ENCODE measurements at places on chromosomes 4 and X.

- H3K27me3 ChIP-seq = no peaks in the 10 kb centered on the region
- H3K36me3 ChIP-seq = no peaks in the 10 kb centered on the region
- no peak overlapping the region for H3K4me3 ChIP-seq
- no peaks in the 10 kb centered on the region for H3K4me1 ChIP-seq
These were observed 76.9 kb downstream of the CLCN4 start for GRCh38 chrX:10233696-10234095.

- DNase-seq = no peak
- H3K27me3 ChIP-seq = no peaks in the 10 kb centered on the region
These were observed 27.8 kb downstream of the CD99L2 start for GRCh38 chrX:150870487-150871340.

- H3K27ac ChIP-seq = no peak overlapping the region
- no peak overlapping the region for H3K4me3 ChIP-seq
- no peak for DNase-seq
- H3K4me1 ChIP-seq = no peaks in the 10 kb centered on the region
These were observed 182.3 kb downstream of the INPP4B start for GRCh38 chr4:142663828-142664227.

GRCh38 chr4:40749717-40750460 is at the start of gene NSUN7:
Gene NSUN7, plus strand, starts transcription at chr4:40749955. Its CDS starts 739 bp downstream, at chr4:40750694.
- H3K27me3 ChIP-seq = peaks cover 31% of the 10 kb centered on the region
- DNase-seq = no peak
- H3K4me1 ChIP-seq = no peaks in the 10 kb centered on the region
- H3K4me3 ChIP-seq = peak within 1 kb of the TSS; percentile 55
- no peaks in the 10 kb centered on the region for H3K36me3 ChIP-seq

- H3K4me1 ChIP-seq = peaks cover 11% of the 10 kb centered on the region
- H3K36me3 ChIP-seq = no peaks in the 10 kb centered on the region
- H3K27me3 ChIP-seq = no peaks in the 10 kb centered on the region
- DNase-seq = peak; percentile 21
- peak overlapping the region; percentile 66 for H3K4me3 ChIP-seq
These were observed 752 bp downstream of the FRAS1 start for GRCh38 chr4:78057600-78058550.

DNA sequence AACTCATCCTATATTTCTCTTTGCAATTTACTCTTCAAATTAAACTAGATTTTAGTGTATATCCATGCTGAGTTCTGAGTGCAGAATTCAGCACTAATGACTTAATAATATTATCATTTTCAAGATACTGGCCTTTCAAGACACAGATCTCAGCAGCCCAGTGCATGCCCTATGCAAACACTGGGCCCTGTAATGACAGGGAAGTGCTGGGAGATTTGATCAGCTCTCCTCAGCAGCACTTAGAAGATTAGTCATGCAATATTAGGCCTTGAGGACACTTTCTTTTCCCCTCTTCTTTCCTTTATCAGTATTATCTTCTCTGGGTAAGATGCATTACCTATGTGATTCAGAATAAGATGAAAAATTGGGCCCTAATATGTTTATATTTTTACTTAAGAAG is 207.1 kb downstream of the PPP3CA start:
- H3K4me3 ChIP-seq = no peak overlapping the region
- no peak for DNase-seq
- H3K27me3 ChIP-seq = no peaks in the 10 kb centered on the region

DNA sequence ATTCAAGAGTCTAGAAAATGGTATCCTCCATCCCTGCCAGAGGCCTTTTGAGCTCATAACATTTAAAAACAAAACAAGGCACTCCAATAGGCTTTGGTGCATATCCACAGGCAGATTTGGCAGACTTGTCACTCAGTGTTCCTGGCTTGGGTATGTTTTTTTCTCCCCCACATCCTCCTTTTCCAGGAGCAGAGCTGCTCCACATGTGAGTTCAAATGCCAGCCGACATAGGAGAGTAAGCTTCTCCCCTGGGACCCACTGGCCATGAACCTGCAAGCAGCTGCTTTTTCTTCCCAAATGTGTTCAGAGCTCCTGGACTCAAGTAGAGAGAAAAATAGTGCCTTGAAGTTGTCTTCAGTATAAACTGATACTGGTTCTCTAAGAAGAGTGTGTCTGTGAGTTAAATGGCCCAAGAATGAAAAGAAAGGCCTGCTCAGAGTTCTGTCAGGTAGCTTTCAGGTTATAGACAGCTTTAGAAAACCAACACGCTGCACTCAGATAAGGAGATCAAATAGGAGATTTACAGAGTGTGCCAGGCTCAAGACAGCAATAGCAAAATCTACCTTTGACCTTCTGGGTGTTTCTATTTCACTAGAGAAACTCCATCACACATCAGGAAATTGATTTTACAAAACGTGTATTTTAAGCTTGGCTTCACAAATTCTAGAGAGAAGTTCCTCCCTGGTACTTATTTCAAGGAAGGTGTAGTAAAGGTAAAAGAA is 162.5 kb upstream of the GALNT7 start:
- H3K27me3 ChIP-seq = no peaks in the 10 kb centered on the region
- no peaks in the 10 kb centered on the region for H3K4me1 ChIP-seq
- no peaks in the 10 kb centered on the region for H3K36me3 ChIP-seq

DNA sequence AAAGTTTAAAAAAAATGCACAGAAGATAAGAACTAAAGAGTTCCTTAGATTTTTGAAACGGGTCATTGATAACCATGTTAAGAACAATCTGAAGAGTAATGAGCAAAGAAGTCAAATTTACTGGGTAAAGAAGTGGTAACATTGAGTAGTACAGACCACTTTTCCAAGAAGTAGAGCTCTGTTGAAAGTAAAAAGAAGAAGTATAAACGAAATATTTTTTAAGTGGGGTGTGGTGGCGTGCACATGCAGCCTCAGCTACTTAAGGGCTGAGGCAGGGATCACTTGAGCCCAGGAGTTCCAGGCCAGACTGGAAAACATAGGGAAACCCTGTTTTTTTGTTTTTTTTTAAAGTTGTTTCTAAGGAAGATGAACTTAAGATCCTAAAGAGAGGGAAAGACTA is 68.5 kb downstream of the UBA6 start:
- no peaks in the 10 kb centered on the region for H3K4me1 ChIP-seq
- H3K4me3 ChIP-seq = no peak overlapping the region
- DNase-seq = no peak
- no peak overlapping the region for H3K27ac ChIP-seq

DNA sequence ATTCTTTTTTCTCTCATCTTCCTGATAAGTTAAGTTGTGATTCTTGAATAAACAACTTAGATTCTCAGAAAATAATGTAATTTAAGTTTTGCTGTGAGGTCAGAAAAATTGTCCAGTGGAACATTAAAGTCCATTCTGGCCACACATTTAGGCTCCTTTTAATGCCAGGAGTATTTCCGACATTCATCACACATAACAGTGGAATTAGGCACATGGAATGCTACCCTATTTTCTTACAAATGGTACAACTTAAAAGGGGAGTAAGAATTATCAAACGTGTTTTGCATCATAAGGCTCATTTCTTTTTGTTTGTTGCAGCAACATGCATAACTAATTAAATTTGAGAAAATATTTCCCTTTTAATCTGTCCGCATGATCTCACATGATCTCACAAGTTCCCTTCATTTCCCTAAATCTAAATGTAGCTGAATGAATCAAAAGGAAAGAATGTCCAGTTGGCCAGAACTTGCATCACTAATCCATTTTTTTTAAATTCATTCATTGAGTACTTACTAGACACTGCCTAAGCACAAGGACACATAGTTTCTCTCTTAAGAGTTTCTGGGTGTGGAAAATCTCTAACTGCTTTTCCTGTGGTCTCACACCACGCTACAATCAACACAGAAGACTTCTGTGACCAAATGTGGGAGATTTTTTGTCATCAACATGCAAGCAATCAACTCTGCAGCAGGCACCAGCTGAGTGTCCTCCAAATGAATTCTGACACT is 22.0 kb downstream of the SPARCL1 start:
- no peak overlapping the region for H3K4me3 ChIP-seq
- H3K4me1 ChIP-seq = peaks cover 7% of the 10 kb centered on the region
- H3K27me3 ChIP-seq = no peaks in the 10 kb centered on the region
- H3K27ac ChIP-seq = peak overlapping the region; percentile 58
- DNase-seq = no peak

DNA sequence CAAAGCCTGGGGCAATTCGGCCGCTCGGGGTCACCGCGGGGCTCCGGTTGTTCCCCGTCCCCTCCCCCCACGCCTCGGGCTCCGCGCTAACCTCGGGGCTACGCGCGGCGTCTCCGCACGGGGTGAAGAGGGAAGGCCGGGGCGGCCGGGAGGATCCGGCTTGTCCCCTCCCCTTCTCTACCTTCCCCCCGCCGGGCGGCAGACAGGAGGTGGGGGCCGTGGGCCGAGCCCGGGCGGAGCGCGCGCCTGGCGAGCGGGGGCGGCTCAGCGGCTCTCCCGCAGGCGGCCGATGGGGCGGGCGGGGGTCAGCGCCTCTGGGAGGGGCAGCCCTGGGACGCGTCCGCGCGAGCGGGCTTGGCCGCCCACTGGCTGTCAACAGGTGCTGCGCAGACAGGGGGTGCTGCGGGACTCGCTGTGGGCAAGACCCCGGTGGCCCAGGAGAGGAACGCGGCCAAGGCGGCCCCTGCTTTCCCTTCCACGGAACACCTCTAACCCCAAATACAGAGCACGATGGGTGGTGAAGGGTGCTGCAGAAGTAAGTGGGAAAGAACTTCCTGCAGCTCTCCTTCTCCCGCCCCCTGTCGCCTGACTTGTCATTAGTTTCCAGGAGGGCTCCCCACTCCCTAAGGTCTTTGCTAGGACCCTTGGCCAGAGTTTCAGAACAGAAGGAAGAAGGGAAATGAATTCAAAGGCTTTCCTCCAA is at the start of gene PDGFC:
PDGFC (minus strand) TSS at position 124 of the 703 bp plus-strand sequence. CDS start 896 bp downstream, outside the sequence.
- no peaks in the 10 kb centered on the region for H3K27me3 ChIP-seq
- no peaks in the 10 kb centered on the region for H3K36me3 ChIP-seq
- no peaks in the 10 kb centered on the region for H3K4me1 ChIP-seq

GRCh38 chr4:58732973-58733372 is 1622.8 kb upstream of the IGFBP7 start:
- H3K36me3 ChIP-seq = no peaks in the 10 kb centered on the region
- H3K4me1 ChIP-seq = no peaks in the 10 kb centered on the region
- no peak overlapping the region for H3K4me3 ChIP-seq
- no peak overlapping the region for H3K27ac ChIP-seq
- H3K27me3 ChIP-seq = no peaks in the 10 kb centered on the region

- DNase-seq = no peak
- no peaks in the 10 kb centered on the region for H3K27me3 ChIP-seq
- no peak overlapping the region for H3K4me3 ChIP-seq
- no peak overlapping the region for H3K27ac ChIP-seq
- H3K4me1 ChIP-seq = no peaks in the 10 kb centered on the region
These were observed 707.9 kb downstream of the CENPC start for GRCh38 chr4:66837279-66837922.

DNA sequence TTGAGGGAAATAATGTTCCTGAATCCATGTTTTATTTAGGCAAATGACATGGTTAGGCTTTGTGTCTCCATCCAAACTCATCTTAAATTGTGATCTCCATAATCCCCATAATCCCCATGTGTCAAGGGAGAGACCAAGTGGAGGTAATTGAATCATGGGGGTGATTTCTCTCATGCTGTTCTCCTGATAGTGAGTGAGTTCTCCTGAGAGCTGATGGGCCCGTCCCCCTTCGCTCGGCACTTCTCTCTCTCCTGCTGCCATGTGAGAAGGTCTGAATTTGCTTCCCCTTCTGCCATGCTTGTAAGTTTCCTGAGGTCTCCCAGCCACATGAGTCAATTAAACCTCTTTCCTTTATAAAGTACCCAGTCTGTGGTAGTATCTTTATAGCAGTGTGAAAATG is 563.0 kb upstream of the NR3C2 start:
- no peak overlapping the region for H3K27ac ChIP-seq
- no peak for DNase-seq
- no peak overlapping the region for H3K4me3 ChIP-seq
- no peaks in the 10 kb centered on the region for H3K36me3 ChIP-seq
- H3K27me3 ChIP-seq = no peaks in the 10 kb centered on the region

DNA sequence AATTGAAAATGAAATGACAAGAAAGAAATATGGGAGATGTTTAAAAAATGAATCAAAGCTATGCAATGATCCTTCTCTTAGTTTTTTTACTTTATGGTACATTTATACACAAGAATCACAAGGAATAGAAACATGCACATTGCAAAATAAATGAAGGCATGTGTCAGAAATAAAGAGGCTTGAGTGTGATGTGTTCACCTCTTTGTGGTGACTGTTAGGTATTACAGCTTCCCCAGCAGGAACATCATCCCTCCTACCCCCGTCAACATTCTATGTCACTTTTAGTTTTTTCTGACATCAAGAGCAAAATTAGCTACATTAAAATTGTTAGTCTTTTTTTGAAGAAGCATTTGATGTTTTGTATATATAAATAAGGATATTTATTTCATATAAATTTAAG is 214.8 kb downstream of the SLC4A4 start:
- no peak overlapping the region for H3K27ac ChIP-seq
- no peaks in the 10 kb centered on the region for H3K36me3 ChIP-seq
- no peak for DNase-seq
